ENCODE measurements at places on chromosomes 7 and 10.

DNA sequence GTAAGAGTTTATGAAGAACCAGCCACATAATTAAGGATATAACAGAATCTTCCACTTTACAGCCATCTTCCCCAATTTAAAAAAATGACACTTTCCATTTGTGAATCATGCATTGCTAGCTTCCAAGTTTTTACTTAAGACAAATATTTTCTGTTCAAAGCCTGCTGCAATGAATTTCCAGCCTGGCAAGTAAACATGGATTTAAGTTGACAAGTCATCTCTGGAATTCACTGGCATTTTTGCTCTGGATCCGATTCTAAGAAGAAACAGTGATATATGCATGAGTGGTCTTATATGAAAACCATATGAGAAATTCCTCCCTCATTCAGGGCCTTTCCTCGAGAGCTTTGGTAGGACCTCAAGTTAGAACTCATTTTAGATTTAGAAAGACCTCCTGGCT is 116.1 kb upstream of the CDCA7L start:
- no peak for DNase-seq

DNA sequence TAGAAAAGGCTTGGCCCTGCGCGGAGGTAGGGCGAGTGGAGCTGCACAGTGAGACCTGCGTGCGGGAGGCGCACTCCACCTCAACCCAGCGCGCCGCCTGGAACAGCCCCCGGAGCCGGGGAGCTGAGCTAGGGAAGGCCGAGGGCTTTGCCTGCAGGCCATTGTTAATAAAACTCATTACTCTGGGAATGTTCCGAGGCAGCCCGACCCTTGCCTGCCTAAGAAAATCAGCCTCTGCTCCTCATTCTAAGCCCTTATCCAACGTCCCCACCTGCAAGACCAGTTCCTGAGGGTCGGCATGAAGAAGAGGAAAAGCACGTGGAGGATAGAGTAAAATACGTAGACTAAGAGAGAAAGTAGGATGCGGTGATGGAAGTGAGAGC is 55.3 kb downstream of the C7orf25 start:
- no peak for DNase-seq

GRCh38 chr7:32091608-32092210 is 21.5 kb upstream of the PDE1C start:
- no peak for DNase-seq

DNA sequence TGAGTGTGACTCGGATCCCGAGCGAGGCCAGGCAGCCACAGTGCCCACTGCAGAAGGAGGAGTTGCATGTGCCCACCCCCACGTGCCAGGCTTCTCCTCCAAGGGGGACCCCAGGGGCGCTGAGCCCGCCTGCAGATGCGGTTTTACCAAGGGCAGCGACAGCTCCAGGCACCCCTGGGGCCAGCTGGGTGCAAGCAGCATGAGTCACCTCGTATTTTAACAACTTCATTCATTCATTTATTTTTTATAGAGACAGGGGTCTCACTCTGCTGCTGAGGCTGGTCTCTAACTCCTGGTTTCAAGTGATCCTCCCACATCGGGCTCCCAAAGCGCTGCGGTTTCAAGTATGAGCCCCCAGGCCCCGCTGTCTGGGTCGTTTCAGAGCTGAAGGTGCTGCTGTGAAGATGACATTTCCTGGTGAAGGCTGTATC is 1.3 kb upstream of the FOXL3 start:
- no peak for DNase-seq

GRCh38 chr7:140235114-140235513 is 58.3 kb upstream of the KDM7A start:
- DNase-seq: no peak
